ENCODE measurements at places on chromosomes 2 and 18.

DNA sequence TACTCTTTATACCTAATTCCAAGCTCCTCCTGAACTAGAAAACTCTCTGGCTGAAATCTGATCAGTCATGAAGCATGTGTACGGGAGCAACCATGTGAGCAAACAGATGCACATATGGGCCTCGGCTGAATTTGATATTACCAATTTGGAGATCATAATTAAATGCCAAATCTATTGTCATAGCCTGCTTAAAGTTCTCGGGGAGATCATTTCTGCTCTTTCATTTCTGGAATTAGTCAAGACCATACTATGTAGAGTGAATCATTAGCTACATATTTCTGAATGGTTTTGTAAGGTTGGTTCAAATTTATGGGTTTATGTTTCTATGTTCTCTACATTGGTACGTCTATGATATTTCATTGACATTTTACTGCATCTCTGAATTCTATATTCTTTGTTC is 205.5 kb downstream of the UBE2E3 start:
- DNase-seq = no peak

DNA sequence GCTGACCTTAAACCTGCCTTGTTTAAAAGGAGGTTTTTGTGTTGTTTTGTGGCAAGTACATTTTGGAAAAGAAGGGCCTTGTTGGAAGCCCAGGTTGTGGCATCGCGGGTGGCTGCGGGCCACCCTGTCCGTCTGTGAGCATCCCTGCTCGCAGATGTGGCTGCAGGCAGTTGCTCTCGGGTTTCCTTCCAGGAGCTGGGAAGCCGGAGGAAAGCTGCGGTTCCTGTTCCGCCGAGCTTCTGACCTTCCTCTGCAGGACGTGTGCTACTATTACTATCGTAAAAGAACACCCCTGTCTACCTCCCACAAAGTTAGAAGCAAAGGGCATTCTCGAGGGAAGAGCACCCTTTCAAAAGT is 766 bp downstream of the MFF start:
- DNase-seq = no peak

DNA sequence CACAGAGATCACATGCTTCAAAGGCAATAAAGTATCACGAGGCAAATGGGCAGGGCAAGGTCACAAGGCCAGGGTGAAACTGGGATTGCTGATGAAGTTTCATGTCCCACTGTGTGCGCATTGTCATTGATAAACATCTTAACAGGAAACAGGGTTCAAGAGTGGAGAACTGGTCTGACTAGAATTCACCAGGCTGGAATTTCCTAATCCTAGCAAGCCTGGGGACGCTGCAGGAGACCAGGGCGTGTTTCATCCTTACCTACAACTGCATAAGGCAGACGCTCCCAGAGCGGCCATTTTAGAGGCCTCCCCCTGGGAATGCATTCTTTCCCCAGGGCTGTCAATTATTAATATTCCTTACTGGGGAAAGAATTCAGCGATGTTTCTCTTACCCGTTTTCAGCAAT is 33.2 kb downstream of the PTPN4 start:
- no peak for DNase-seq

- DNase-seq = no peak
Measured at GRCh38 chr2:180790891-180791290, 189.5 kb upstream of the UBE2E3 start.

DNA sequence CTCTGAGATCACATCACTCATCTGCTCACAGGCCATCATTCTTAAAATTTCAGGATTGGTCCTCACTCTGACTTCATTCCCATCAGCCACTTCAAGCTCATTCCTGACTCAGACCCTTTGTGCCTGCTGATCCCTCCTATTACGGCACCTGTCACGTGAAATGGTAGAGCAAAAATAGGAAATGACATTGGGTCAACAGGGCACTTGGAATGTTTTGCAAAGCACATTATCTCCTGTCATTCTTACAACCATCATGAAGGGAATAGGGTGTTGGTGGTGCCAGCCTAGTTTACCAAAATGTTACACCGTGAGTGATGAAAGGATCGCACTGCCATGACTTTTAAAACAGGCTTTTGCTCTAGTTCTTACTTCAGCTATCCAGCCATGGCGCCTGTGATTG is 61.1 kb downstream of the EIF5B start:
- no peak for DNase-seq

DNA sequence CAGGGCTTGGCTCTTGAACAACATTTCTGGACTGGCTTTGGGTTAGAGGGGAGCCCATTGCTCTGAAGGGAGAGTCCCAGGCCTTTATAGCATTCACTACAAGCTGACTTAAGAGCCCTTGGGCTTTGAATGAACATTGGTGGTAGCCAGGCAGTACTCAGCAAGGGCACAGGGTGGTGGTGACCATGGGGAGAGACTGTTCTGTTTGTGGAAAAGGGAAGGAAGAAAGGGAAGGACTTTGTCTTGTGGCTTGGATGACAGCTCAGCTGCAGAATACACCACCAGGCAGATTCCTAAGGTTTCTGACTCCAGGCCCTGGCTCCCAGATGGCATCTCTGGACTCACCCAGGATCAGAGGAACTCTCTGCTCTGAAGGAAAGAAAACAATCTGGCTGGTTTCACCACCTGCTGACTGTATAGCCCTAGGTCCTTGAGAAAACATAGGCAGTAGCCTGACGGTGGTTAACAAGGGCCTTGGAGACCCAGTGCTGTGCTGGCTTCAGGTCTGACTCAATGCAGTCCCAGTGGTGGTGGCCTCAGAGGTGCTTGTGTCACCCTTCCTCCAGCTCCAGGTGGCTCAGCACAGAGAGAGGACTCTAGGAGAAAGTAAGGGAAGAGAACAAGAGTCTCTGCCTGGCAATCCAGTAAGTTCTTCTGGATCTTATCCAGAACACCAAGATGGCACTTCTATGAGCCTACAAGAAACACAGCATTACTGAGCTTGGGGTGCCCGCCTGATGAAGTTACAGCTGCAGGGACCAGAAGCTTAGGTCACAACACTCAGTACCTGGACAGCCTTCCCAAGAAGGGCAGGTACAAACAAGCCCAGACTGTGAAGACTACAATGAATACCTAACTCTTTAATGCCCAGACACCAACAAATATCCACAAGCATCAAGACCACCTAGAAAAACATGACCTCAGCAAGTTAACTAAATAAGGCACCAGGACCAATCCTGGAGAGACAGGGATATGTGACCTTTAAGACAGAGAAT is 16.4 kb upstream of the ABCB11 start:
- DNase-seq = no peak

DNA sequence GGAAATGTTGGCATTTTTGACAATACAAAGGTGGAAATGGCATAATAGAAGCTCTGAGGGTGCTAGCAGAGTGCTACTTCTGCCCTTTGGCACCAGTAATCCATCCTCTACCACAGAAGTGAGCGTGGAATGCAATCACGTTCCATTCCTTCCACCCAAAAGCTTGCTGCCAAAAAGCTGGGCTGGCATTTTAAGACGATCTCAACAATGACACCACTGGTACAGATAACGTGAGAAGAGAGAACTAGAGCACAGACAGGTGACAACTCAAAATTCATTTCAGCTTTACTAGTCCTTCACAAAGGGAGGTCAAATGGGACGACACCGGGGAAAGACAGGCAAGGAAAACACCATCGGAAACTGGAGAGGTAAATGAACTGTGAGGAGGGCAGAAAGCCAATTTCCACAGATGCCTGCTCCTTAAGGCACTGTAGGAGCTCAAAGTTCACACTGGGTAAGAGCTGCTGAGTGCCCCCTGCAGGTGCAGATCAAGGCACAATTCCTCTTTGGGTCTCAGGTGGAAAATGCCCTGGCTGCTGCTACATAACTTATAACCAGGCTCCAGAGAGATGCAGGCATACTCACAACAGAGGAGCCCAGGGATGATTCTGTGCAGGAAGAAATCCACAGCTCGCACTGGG is 50.7 kb upstream of the RNU4ATAC start:
- peak; percentile 74 for DNase-seq
